Esophagus mucosa (tissue), 1 donor: ENCODE measurements at places on chromosomes 1 and 21.

GRCh38 chr21:17819877-17820229 lies 697 bp upstream of the C21orf91 start:
- ATAC-seq = peak; percentile 33

GRCh38 chr1:208029381-208030287 lies 118.7 kb upstream of the CD34 start:
- peak; percentile 8 for ATAC-seq

DNA sequence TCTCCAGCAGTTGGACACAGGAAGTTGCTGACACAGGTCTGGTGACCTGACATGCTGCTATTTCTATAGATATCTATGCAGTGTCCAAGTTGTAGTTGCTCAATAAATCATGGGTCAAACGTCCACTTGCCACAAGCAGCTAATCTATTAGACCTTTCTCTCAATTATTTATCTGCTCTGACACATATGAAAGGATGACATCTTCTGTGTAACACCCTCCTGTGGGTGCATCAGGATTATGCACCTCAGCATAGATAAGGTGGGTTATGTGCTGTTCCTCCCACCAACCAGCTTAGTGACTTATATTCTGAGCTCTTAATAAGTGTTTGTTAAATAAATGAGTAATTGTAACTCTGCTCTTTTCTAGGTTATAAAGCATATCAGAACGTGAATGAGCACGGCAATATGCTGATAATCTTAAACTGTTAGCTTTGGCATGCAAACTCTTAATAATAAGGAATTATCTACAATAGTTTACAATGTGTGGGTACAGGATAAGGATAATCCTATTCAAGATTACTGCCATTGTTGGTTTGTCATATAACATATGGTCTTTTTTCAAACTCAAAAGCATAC lies 90.7 kb upstream of the GCLM start:
- no peak for ATAC-seq

- no peak for ATAC-seq
Observed at GRCh38 chr1:28323720-28324119, 5.1 kb upstream of the MED18 start.

DNA sequence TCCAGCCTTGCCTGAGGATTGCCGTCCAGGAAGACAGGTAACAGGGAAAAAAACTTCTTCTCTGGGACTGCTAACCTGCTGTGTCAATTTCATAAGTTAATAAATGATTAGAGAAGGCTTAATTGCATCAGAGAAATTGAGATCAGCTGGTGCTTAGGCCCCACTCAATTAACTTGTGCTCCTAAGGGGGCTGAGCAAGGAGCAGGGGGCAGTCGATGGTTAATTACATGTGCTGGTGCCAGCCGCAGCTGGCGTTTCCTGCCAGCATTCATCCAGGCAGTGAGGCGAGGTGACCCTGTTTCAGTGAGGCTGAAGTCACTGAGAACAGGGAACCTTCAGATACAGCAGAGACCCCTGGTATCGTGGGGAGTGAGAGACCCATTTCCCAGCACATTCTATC lies 60.0 kb downstream of the FAM163A start:
- no peak for ATAC-seq

GRCh38 chr1:110783292-110783918 lies 89.5 kb upstream of the CD53 start:
- ATAC-seq = peak; percentile 78

DNA sequence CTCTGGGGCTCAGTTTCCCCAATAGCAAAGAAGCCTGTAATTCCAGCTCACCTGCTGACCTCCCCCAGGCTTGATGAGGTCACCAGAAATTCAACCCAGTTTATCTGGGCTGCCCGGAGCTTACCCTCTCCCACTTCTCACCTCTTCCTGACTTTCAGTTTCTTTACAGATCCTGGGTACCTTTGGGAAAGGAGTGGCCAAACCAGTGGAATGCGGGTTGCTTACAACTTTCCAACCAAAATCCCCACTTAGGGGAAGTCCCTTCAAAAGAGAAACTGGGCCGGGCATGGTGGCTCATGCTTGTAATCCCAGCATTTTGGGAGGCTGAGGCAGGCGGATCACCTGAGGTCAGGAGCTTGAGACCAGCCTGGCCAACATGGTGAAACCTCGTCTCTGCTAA lies 5.9 kb upstream of the MARCKSL1 start:
- ATAC-seq = peak; percentile 22

DNA sequence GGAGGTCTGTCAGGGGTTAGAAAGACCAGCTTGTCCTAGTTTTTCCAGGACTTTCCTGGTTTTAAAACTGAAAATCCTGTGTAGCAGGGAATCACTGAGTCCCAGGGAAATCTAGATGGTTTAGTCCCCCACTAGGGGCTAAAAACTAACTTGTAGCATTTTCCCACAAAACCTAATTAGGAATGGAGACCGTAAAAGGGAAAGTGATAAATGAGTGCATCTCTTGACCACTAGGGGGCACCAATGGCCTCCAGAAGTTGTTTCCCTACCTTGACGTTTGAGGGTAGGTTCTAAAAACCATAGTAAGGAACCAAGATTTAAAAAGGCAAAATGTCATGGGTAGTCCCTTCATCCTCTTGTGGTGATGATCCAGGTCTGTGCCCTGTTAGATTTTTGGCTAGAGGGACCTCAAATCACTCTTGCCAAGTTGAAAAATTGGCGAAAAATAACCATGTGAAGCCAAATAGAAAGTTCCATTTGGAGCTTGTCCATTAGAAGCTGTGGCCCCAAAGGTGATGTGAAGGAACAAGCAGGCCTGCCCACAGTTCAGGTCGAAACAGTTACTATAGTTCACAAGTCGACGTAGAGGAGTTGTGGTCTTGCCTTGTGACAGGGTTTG lies 24.5 kb downstream of the CLIC6 start:
- peak; percentile 12 for ATAC-seq

GRCh38 chr1:99363531-99363930 lies 99.2 kb downstream of the PLPPR4 start:
- no peak for ATAC-seq

- ATAC-seq = no peak
Observed at GRCh38 chr1:22570140-22570909, 7.0 kb downstream of the EPHA8 start.

DNA sequence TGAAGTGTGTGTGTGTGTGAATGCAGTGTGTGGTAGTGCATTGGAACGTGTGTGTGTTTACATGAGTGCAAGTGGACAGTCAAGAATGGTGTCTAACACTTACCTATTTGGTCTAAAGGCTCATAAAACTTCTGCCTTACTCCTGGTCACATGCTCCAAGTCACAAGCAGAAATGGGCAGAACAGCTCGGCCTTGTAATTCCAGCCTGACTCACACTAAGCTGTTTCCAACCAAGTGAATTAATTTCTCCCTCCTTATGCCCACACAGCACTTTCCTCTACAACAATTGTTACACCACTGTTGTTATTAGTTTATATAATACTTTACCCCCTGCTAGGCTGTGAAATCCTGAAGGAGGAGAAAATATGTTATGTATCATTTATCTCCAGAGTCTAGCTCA lies 43.8 kb downstream of the DDR2 start:
- ATAC-seq = peak; percentile 66

DNA sequence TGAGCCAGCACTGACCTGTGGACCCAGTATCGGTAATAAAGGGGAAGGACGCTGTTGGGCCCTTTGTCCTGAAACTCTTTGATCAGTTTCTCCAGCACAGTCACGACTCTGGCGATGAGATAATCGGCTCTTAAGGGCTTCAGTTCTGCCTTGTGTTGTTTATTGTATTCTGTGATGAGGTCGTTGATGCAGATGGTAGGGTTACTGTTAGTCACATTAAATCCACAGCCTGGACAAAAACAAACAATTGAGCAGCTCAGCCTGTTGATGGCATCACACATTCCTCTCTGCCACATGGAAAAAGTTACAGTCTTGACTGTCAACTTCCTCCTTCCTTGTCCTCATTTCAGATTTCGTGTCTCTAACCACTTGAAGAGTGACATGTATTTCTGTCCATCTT lies 57.6 kb downstream of the SIM2 start:
- peak; percentile 67 for ATAC-seq

DNA sequence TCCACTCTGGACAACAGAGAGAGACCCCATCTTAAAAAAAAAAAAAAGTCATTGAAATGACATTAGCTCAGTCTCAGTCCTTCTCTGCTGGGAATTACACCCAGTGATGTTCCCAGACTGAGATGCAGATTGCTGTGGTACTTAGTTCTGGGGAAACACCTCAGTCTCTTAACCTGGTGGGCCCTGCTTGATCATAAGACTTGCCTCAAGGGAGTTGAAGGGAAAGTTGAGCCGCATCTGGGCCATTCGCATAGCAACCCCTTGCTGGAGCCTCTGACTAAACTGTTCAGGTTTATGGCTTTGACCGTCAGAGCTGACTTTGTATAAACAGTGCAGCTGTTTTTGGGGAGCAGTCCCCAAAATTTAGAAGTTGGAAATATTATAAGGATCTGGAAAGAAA lies 13.4 kb downstream of the FCRL4 start:
- ATAC-seq = no peak

DNA sequence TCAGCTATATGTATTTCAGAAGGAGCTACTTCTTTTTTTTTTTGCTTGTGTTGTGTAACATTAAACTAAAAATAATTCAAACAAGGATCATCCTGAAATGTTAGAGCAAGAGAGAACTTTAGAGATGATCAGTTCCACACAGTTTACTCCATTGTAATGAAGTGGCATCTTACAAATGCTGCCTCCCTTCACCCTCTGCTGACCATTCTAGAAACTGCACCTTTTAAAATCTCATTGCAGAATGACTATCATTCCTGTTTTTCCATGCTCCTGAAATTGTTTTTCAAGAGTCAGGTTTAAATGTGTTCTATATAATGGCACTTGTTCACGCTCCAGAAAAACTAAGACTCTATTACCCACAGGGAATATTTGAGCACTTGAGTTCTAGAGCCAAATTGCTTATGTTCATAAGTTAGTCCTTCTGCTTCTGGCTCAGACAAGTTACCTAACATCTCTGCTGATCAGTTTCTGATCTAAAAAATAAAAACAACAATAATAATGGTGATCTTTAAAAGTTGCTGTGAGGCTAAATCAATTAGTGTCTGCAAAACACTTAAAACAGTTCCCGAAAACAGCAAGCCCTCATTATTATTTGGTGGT lies 21.5 kb upstream of the SLC44A5 start:
- peak; percentile 59 for ATAC-seq

DNA sequence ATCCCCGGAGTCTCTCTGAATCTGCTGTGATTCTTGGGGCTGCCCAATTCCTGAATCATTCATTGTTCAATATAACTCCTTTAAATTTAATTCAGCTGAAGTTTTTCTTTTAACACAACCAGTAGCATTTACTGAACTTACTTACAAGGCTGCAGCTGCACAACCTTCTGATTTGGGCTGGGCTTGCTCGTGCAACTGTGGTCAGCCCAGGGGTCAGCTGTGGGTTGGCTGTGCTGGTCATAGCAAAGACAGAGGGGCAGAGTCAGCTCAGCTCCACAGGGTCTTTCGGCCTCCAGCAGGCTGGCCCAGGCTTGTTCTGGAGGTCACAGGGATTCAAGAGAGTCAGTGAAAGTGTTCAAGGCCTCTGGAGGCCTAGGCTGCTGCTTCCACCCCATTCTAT lies 186.1 kb downstream of the MATN1 start:
- ATAC-seq = no peak

- peak; percentile 20 for ATAC-seq
Observed at GRCh38 chr1:19065526-19066247, 109.2 kb upstream of the IFFO2 start.

DNA sequence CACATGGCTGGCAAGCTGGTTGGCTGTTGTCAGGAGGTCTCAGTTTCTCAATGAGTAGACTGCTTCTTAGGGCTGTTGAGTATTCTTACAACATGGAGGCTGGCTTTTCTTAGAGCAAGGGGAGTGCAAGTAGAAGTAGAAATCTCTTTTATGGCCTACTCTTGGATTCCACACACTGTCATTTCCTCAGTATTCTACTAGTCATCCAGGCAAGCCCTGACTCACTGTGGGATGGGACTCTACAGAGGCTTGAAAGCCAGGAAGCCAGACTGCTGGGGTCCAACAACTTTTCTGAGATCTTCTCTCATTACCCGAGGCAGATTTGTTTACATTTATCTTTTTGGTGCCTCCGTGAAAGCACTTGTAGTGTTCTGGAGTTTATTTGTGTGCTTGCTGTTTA lies 196.2 kb upstream of the APP start:
- ATAC-seq = no peak

GRCh38 chr1:191974004-191974403 lies 184.3 kb upstream of the RGS18 start:
- ATAC-seq = no peak

DNA sequence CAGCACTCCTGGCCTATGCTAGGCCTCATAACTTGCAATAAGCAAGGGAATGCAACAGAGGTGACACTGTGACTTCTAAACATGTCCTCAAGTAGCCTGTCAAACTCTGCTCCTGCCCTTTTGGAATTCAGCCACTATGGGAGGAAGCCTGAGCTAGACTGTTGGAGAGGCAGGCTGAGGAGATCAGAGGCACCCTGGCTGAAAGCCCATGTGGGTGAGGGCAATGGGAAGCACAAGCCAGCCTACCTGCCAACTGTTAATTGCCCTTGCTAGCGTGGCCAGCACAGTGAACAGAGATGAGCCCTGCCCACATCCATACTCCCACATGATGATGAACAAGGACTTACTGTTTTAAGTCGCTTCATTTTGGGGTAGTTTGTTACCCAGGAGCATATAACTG lies 17.7 kb downstream of the GNB1 start:
- no peak for ATAC-seq

DNA sequence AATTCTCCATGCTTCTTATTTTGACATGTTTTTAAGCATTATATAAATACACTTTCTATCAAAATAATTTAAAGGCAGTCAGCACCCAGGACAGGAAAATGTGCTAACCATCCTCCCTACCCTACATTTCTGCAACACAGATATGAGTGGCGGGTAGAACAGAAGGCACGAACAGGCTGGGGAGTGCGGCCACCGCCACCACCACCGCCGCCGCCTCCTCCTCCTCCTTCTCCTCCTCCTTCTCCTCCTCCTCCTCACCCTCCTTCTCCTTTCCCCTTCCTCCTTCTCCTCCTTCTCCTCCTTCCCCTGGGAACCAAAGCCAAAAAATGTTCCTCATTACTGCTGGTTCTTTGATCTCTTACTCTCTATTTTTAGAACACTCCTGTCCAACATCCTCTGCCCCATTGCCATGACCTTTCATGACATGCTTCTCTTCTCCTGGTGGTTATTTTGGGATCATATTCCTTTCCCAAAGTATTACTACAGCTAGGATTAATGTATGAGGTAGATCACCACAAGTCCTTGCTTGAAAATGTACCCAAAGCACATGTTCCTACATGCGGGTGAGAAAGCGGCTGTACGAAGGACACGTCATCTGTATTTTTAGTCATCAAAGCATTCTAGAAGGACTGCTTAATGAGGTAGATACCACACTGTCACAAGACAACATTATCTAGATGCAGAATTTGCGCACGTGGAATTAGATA lies 24.5 kb upstream of the CCN1 start:
- ATAC-seq = peak; percentile 92

GRCh38 chr1:107328087-107328486 lies 187.2 kb downstream of the NTNG1 start:
- no peak for ATAC-seq

GRCh38 chr1:44884746-44885145 lies 41.7 kb upstream of the PTCH2 start:
- ATAC-seq = peak; percentile 49

DNA sequence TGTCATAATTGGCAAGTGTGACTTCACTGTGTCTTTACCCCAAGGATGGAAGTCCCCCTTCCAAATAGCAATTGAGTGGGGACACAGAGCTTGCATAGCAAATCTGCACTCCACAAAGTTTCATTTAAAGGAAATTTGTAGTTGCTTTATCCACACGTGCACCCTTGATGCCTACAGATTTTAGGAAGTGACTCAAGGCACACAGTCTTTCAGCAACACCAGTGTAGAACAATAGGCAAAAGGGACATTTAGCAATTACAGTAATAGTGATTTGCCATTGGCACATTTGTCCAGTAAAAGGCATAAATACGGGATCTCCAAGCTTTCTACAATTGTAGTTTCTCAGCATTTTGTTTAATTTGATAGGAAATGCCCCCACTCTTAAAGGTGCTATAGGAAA lies 43.4 kb upstream of the KAZN start:
- no peak for ATAC-seq
